ENCODE measurements at places on chromosomes 2 and 18. TPM values are rescaled to one million over a fixed set of nuclear protein-coding genes. Genes with fewer than 3 reads are reported as not detected.

TEKT4 gene
- not detected for total RNA-seq

ACTG2 gene
- not detected for total RNA-seq

PJVK gene
- 0.91 TPM for total RNA-seq

MYL1 gene
- total RNA-seq: not detected

HOXD1 gene
- total RNA-seq: not detected

PLEKHH2 gene
- total RNA-seq: 0.35 TPM

DRC1 gene
- total RNA-seq: not detected

MAP3K20 gene
- 13.7 TPM for total RNA-seq

CIB4 gene
- total RNA-seq: not detected

PRSS56 gene
- total RNA-seq: not detected

ATP6V1C2 gene
- not detected for total RNA-seq

LYG2 gene
- total RNA-seq: not detected

ADD2 gene
- total RNA-seq: 1.3 TPM

KANSL3 gene
- total RNA-seq: 58.2 TPM

REG3G gene
- not detected for total RNA-seq

ADAM23 gene
- total RNA-seq: 0.98 TPM

UNC80 gene
- not detected for total RNA-seq

INHA gene
- total RNA-seq: not detected

MEP1B gene
- not detected for total RNA-seq

NT5DC4 gene
- not detected for total RNA-seq

ZNF385B gene
- not detected for total RNA-seq

CFAP65 gene
- not detected for total RNA-seq

NEDD4L gene
- total RNA-seq: 4.6 TPM

IL18R1 gene
- total RNA-seq: 24.0 TPM

KCNG2 gene
- not detected for total RNA-seq

RUFY4 gene
- total RNA-seq: 3.2 TPM

ZAP70 gene
- 283 TPM for total RNA-seq

CEBPZ gene
- 43.7 TPM for total RNA-seq

VWA3B gene
- not detected for total RNA-seq

OTOS gene
- not detected for total RNA-seq

MERTK gene
- total RNA-seq: 0.35 TPM

LAMA3 gene
- 0.18 TPM for total RNA-seq

G6PC2 gene
- not detected for total RNA-seq

ANKRD29 gene
- not detected for total RNA-seq

KLHL14 gene
- not detected for total RNA-seq

Data from activated CD4-positive, alpha-beta memory T cell treated with anti-CD3 and anti-CD28 coated beads, Interleukin-2, amount 10 ng/mL, durations not matched to agents 7 days and 5 days (primary cell).